Left colon (tissue), 2 donors: ENCODE measurements at places on chromosomes 2 and 18. TPM values are rescaled to one million over a fixed set of nuclear protein-coding genes. Genes with fewer than 3 reads are reported as not detected.

- DNase-seq = no peak
These were observed 107.4 kb downstream of the TMEM200C start for GRCh38 chr18:5787936-5788335.

- no peak for DNase-seq
These were observed 60.9 kb downstream of the AAK1 start for GRCh38 chr2:69582582-69583176.

The TTL gene
- 19.9 TPM for total RNA-seq

The OR6B2 gene
- not detected for total RNA-seq

DNA sequence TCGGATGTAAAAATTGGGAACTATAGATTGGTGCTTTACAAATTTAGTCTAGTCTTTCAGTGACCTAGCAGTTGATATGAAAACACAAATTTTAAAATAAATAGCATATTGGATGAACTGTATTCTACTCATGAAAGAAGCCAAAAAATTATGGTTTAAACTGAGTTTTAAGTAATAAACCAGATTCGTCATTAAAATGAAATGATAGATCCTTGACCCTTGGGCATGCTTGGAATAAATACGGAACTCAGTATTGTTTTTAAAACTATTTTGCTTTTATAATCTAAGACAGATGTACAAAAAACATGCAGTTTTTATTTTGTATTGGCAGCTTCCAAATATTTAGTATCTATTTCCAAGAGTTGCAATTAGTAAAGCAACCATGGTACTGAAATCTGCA, 34.6 kb upstream of the TBR1 start:
- no peak for DNase-seq

The TMEM198 gene
- 1.6 TPM for total RNA-seq

The CRYGC gene
- total RNA-seq = not detected

GRCh38 chr2:41697389-41697788, 350.4 kb upstream of the PKDCC start:
- DNase-seq = no peak

The ZNF396 gene
- total RNA-seq = 4.4 TPM

GRCh38 chr18:64110692-64111480, 38.0 kb downstream of the LINC00305 start:
- no peak for DNase-seq

- no peak for DNase-seq
These were observed 311.5 kb downstream of the CDH2 start for GRCh38 chr18:27865431-27865830.

GRCh38 chr2:209805351-209805750, 33.7 kb downstream of the UNC80 start:
- no peak for DNase-seq

GRCh38 chr2:64904413-64905329, 84.5 kb upstream of the SLC1A4 start:
- no peak for DNase-seq

The RGPD4 gene
- total RNA-seq = not detected

DNA sequence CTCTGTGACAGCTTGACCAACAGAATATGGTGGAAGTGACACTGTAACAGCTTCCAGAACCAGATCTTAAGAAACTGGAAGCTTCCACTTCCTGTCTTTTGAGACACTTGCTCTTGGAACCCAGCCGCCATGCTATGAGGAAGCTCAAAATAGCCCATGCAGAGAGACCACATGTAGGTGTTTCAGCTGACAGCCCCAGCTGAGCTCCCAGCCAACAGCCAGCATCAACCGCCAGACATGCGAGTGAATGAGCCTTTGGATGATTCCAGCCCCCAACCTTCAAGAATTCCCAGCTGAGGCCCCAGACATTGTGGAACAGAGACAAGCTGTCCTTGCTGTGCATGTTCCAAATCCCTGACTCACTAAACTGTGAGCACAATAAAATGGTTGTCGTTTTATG, 27.9 kb downstream of the ACVR1 start:
- DNase-seq = no peak

The SCN9A gene
- total RNA-seq = 14.4 TPM

- DNase-seq = no peak
These were observed 805.3 kb downstream of the SATB2 start for GRCh38 chr2:198652461-198652860.

DNA sequence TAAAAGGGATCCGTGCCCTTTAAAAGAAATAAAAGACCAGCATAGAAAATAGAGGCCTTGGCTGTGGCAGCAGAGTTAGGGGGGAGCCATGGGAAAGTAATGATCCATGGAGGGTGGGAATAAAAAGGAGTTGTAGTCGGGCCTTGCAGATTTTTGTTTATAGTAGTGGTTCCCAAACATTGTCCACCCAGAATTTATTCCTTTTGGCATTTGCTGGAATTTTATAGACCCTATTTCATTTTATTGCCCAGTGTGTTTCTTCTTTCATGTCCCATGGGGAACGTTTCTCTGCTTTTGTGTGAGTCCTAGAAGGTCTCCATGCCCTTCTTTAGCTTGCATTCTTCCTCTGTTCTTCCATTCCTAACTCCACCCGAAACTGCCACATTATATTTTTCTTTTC, 222.2 kb downstream of the LTBP1 start:
- DNase-seq = no peak

DNA sequence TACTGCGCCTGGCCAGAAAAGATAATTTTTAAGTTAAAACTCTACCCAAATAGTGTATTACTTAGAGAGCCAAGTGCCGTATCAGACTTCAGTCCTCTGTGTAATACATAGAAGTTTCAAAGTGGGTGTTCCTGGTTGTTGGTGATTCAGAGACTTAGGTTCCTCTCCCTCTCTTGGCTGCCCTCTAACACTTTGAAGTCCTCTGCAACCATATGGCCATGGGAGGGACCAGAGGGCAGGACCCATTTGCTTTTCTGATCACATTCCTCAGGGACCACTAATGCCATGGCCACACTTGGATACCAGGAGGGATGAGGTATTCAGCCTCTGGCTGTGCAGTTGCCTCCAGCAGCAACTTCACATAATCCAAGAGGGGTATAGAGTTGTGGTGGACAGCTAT, 131.5 kb downstream of the CAPN13 start:
- no peak for DNase-seq

GRCh38 chr2:189236066-189236465, 56.5 kb upstream of the COL5A2 start:
- DNase-seq = no peak

- no peak for DNase-seq
These were observed 948.8 kb upstream of the FAM98A start for GRCh38 chr2:34547900-34548299.

The GCKR gene
- not detected for total RNA-seq

DNA sequence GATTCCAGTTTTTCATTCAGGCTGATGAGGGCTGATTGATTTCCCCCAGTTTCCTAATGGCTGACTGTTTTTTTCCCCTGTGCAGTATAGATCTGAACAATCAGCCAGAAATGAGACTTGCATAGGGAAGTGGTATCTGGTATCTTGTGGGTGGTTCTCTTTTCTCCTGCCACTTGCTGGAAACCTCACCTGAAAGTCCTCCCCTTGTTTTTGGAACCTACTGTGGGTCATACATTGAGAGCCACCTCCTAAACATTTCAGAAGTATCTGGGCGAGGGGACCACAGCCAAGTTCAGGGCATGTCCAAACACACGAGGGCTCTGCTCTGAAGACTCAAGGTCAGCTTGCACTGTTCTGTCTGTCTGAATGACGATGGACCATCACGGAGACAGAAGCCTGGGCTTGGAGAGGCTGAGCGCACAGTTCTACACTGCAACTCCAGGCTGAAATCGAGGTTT, 19.3 kb downstream of the ALPK2 start:
- no peak for DNase-seq

GRCh38 chr2:56325661-56326345, 142.0 kb downstream of the CCDC85A start:
- no peak for DNase-seq

GRCh38 chr2:164840458-164840929, 1.1 kb downstream of the COBLL1 start:
- peak; percentile 69 for DNase-seq

- DNase-seq = no peak
These were observed 200.3 kb downstream of the MBD5 start for GRCh38 chr2:148221166-148221565.

The MPV17 gene
- 32.4 TPM for total RNA-seq

- no peak for DNase-seq
These were observed 37.5 kb upstream of the TTC39C start for GRCh38 chr18:23977103-23977502.

The RFTN2 gene
- 1.9 TPM for total RNA-seq

The GDF7 gene
- 0.18 TPM for total RNA-seq

DNA sequence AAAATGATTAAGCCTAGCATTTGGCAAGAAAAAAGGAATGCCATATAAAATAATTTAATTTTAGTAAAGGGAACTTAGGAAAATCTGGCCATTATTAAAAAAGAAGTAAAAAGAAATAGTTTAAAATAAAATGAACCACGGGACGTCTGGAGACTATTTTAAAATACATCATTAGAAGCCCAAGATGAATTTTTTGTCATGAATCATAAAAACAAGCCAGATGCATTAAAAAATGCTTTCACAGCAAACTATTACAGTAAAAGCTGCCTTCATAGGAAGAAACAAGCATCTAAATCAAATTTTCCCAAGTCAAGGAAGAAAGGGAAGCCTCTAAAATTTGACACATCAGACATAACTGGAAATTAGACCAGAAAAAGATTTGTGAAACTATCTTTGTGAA, 33.0 kb downstream of the COL5A2 start:
- DNase-seq = no peak

DNA sequence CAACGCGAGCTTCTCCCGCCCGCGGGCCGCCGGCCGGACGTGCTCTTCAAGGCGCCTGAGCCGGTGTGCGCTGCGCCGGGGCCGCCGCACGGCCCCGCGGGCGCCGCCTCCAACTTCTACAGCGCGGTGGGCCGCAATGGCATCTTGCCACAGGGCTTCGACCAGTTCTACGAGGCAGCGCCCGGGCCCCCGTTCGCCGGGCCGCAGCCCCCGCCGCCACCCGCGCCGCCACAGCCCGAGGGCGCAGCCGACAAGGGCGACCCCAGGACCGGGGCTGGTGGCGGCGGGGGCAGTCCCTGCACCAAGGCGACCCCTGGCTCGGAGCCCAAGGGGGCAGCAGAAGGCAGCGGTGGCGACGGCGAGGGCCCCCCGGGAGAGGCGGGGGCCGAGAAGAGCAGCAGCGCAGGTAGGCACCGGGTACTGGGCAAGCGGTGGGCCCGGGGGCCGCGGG, 676 bp downstream of the HOXD11 start:
- DNase-seq = peak; percentile 28

- no peak for DNase-seq
These were observed 137.0 kb downstream of the LRP2 start for GRCh38 chr2:169225233-169225750.

DNA sequence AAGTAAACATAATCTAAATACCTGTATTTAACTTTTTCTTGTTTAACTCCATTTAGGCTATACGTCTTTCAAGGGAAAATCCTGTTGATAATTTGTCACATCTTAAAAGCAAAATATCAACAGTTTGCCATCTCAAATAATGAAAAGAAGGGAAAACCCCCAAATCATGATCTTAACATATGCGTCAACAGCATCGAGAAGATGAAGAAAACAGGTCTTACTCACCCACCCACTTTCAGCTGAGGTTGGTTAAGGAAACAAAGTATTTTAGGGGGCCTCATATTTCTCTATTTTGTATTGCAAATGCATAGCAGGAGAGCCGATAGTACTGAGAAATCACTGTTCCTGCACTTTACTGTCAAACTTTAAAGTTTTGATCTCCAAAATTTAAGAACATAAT, 143.1 kb upstream of the COPS8 start:
- no peak for DNase-seq

DNA sequence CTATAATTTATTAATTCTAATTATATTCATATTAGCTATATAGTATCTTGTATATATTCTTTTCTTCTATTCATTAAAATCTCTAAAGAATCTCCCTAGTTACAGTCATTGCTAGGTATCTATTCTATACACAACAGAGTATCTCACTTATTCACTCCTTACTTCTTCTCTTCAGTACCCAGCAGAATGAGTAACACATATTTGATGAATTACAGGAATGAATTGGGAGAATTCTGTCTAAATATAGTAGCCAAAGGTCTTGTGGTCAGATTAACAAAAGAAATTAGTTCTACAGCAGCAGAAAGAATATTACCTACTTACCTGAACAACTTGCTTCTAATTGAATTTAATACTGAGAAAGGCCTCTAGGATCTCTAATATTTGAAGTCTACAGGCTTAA, 758.0 kb upstream of the ZEB2 start:
- DNase-seq = no peak

The CFAP65 gene
- 0.39 TPM for total RNA-seq

GRCh38 chr2:43467891-43468290, 127.9 kb downstream of the THADA start:
- DNase-seq = no peak

GRCh38 chr2:133362061-133362476, 206.2 kb downstream of the NCKAP5 start:
- DNase-seq = no peak

The BMP10 gene
- not detected for total RNA-seq

- DNase-seq = no peak
These were observed 284.7 kb downstream of the TRIB2 start for GRCh38 chr2:13001408-13001807.

DNA sequence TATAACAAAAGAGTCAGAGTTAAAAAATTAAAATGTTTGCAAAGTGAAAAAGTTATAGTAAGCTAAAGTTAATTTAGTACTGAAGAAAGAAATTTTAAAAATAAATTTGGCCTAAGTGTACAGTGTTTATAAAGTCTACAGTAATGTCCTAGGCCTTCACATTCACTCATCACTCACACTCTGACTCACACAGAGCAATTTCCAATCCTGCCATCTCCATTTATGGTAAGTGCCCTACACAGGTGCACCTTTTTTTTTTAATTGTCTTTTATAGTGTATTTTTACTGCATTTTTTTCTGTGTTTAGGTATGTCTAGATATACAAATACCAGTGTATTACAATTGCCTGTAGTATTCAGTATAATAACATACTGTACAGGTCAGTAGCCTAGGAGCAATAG, 562.9 kb downstream of the PIK3C3 start:
- no peak for DNase-seq

DNA sequence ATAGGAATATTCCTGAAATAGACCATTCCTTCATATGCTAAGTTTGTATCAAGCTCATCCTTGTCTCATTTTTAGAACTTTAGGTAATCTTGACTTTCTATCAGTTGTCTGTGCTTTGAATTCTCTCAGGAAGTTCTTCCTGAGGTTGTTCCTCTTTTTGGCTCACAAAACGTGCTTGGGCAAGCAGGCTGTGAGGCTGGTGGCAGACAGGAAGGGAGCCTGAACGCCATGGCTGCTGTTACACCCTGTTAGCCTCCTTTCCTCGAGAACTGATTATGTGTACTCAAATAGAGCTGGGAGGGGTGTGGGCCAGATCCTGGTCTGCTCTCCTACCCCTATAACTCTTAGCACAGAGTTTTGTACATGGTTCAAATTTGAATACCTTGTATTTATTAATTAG, 136.4 kb upstream of the CELF4 start:
- DNase-seq = no peak
